ENCODE measurements at places on chromosomes 7 and 10. TPM values are rescaled to one million over a fixed set of nuclear protein-coding genes. Genes with fewer than 3 reads are reported as not detected.

RELN gene
- 0.01 TPM for polyA plus RNA-seq

CYTH3 gene
- 34.4 TPM for polyA plus RNA-seq

ELFN1 gene
- 0.03 TPM for polyA plus RNA-seq

FBXO24 gene
- polyA plus RNA-seq, result 0.22 TPM

CABCOCO1 gene
- 0.40 TPM for polyA plus RNA-seq

NUTM2B gene
- 0.27 TPM for polyA plus RNA-seq

DIP2C gene
- polyA plus RNA-seq, result 2.0 TPM

ENKUR gene
- polyA plus RNA-seq, result 0.03 TPM

KIAA1549 gene
- polyA plus RNA-seq, result 1.1 TPM

UBN2 gene
- 3.0 TPM for polyA plus RNA-seq

MMRN2 gene
- 11.7 TPM for polyA plus RNA-seq

DNA sequence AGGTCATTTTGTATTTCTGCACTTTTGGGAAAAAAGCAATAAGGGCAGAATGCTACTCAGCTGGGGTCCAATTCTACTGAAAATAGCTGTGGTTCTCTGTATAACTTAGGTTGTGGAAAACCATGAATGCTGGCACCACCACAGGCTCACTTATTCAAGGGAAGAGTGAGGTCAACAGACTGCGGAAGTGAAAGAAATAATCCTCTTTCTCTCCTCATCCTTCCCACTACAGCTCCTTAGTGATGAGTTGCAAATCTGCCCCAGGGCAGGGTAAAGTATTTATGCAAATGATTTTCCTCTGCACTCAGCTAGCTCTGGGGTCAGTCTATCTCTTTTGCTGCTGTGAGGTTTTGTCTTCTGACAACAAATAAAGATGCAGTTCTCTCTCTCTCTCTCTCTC lies 74.1 kb upstream of the PTPRZ1 start:
- peaks cover 78% of the 10 kb centered on the region for H3K4me1 ChIP-seq
- peak overlapping the region; percentile 81 for H3K27ac ChIP-seq
- DNase-seq, result no peak
- no peak overlapping the region for H3K4me3 ChIP-seq
- H3K27me3 ChIP-seq, result no peaks in the 10 kb centered on the region

DNA sequence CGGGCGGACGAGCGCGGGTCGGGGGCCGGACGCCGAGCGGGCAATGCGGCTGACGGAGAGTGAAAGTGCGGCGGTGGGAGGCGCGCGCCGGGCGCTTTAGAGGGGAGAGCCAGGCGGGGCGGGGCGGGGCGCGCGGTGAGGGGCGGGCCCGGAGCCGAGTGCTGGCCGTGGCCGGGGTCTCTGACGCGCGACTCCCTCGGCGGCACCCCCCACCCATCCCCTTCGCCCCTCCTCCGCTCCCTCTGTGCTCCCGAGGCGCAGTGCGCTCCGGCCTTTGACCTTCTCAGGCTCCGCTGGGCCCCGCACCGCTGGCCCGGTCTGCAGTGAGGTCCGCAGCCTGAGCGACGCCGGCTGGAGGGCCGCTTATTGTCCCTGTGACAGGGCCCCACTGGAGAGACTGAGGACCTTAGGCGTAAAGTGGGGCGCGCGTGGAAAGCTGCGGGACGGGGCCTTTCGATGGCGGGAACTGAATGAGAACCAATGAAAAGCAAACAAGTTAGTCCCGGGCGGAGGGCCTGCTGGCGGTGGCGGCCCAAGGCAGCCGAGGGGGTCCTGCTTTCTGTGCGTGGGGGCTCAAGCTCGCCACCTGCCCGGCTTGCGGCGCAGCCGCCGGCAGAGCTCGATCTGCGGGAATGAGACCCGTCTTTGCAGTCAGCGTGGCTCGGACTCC lies at the start of gene CXCL12:
TSS of gene CXCL12 (minus strand) at position 72 of the 670 bp plus-strand sequence. CDS start 92 bp downstream, outside the sequence.
- H3K4me3 ChIP-seq, result no peak within 1 kb of the TSS
- no peaks in the 10 kb centered on the region for H3K4me1 ChIP-seq
- H3K27me3 ChIP-seq, result peaks cover 36% of the 10 kb centered on the region
- H3K36me3 ChIP-seq, result no peaks in the 10 kb centered on the region

- no peaks in the 10 kb centered on the region for H3K27me3 ChIP-seq
- H3K27ac ChIP-seq, result no peak overlapping the region
- peaks cover 26% of the 10 kb centered on the region for H3K36me3 ChIP-seq
- DNase-seq, result no peak
Observed at GRCh38 chr7:139629392-139630082, 106.1 kb downstream of the CLEC2L start.

DNA sequence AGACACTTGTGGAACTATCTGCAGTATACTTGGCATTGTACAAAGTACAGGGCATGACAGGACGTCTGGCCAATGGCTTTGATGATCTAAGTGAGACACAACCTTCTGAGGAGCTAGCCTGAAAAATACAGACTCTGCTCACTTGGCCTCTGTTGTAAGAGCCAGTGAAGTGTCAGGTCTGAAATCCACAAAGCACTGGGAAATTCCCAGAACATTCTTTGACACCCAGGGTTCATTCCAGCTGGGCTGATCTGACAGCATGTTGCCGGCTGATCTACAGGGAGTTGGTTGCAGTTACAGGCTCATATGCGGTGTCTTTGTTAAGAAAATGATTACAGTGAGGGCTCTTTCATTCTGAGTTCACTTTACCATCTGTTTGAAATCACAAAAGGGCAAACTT lies 354.6 kb downstream of the PHF14 start:
- H3K4me3 ChIP-seq, result no peak overlapping the region
- no peaks in the 10 kb centered on the region for H3K27me3 ChIP-seq
- H3K27ac ChIP-seq, result no peak overlapping the region
- DNase-seq, result no peak

DNA sequence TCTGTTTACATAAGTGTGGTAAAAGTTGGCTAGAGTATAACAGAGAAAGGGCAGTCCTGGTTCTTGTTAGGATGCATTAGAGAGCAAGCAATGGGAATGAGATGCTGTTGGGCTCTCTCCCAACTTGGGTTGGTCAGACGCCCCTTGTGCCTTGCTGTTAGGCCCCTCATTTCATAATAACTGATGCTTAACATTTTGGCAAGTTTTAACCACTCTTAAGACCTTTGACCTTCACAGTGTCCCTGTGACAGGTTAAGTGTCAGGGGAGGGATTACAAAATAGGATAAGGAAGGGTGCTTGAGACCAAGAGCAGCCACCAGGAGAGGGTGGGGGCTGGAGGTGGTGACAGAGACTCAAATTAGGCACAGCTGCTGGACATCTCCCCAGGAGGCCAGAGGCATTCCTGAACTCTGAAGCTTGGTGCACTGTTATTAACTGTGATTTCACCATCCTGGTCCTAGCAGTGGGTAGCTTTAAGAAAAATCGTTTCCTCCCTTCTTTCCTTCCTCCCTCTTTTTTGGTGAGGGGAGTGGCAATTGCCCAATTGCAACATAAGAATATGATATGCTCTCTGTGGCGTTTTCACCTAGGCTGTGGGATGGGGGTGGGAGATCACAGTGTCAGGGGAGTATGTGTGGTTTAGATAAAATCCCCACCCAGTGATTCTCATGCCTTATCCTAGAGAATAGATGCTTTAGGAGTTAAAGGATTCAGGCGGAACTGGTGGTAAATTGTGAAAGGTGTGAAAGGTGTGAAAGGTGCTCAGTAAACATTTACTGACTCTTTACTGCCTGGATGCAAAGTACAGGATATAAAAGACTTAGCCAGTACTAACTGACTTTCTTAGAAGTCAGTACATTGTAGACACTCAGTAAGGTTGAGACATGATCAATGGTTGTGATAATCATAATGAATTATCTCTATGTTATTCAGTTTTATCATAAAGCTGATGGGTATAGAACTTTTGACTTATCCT lies 270.5 kb downstream of the BICC1 start:
- H3K27ac ChIP-seq, result no peak overlapping the region
- no peaks in the 10 kb centered on the region for H3K36me3 ChIP-seq
- H3K27me3 ChIP-seq, result no peaks in the 10 kb centered on the region
- no peak overlapping the region for H3K4me3 ChIP-seq
- no peak for DNase-seq

GRCh38 chr7:27364344-27364758 lies 121.7 kb downstream of the EVX1 start:
- no peaks in the 10 kb centered on the region for H3K4me1 ChIP-seq
- no peak overlapping the region for H3K4me3 ChIP-seq

DNA sequence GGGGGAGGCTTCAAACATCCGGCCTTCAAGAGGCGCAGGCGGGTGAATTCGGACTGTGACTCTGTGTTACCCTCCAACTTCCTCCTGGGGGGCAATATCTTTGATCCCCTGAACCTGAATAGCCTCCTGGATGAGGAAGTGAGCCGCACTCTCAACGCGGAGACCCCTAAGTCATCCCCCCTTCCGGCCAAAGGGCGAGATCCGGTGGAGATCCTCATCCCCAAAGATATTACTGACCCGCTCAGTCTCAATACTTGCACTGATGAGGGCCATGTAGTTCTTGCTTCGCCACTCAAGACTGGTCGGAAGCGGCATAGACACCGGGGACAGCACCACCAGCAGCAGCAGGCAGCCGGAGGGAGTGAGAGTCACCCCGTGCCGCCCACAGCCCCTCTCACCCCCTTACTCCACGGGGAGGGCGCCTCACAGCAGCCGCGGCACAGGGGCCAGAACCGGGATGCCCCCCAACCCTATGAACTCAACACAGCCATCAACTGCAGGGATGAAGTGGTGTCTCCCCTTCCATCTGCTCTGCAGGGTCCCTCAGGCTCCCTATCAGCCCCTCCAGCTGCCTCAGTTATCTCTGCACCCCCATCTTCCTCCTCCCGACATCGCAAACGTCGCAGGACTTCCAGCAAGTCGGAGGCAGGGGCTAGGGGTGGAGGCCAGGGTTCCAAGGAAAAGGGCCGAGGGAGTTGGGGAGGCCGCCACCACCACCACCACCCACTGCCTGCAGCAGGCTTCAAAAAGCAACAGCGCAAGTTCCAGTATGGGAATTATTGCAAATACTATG lies 1.1 kb downstream of the MEPCE start:
- peaks cover 40% of the 10 kb centered on the region for H3K36me3 ChIP-seq
- H3K4me1 ChIP-seq, result peaks cover 30% of the 10 kb centered on the region
- peak overlapping the region; percentile 74 for H3K4me3 ChIP-seq
- no peak for DNase-seq
- H3K27ac ChIP-seq, result peak overlapping the region; percentile 96

GRCh38 chr7:77566421-77566820 lies 29.3 kb downstream of the PTPN12 start:
- peaks cover 22% of the 10 kb centered on the region for H3K4me1 ChIP-seq
- H3K4me3 ChIP-seq, result no peak overlapping the region
- H3K27me3 ChIP-seq, result no peaks in the 10 kb centered on the region
- peak overlapping the region; percentile 52 for H3K27ac ChIP-seq
- H3K36me3 ChIP-seq, result peaks cover 6% of the 10 kb centered on the region
- no peak for DNase-seq

GRCh38 chr10:29751684-29752083 lies 116.9 kb upstream of the SVIL start:
- no peak overlapping the region for H3K27ac ChIP-seq
- H3K27me3 ChIP-seq, result no peaks in the 10 kb centered on the region
- H3K4me3 ChIP-seq, result no peak overlapping the region
- peaks cover 1% of the 10 kb centered on the region for H3K4me1 ChIP-seq
- DNase-seq, result no peak

DNA sequence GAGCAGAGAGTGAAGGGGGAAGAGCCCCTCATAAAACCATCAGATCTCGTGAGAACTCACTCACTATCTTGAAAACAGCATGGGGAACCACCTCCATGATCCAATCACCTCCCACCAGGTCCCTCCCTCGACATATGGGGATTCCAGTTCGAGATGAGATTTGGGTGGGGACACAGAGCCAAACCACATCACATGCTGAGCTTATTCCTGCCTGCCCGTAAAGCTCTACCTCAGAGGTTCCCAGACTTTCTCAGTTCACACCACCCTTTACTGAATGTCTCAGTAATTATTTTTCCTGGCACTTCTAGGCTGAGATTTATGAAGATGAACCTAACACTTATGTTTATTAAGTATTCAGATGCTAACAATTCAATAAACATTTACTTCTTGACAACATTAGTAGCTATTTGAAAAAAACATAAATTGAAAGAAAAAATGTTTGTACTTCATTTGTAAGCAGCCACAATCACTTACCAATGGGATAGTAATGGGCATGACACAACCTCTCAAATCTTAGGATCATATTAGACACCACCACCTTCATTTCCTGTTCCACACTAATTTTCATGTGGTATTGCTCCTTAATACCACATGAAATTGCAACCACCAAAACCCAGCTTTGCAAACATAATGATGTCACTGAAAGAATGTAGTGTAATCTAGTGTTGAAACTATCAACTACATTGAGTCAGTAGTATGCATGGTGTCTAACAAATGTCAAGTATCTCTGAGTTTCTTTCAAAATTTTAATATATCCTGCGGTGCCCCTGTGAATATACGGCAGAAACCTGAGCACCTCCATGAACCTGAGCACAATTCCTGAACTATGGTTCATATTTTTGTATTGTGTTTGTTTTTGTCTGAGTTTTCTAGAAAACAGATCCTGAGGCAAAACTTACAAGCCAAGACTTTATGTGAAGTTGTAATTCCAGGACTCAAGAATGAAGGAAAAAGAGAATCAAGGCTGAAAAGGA lies 4.5 kb upstream of the DGKI start:
- H3K27ac ChIP-seq, result no peak overlapping the region
- H3K27me3 ChIP-seq, result peaks cover 21% of the 10 kb centered on the region
- H3K4me3 ChIP-seq, result no peak overlapping the region
- DNase-seq, result no peak
- no peaks in the 10 kb centered on the region for H3K4me1 ChIP-seq

GRCh38 chr7:26959290-26959689 lies 94.9 kb upstream of the SKAP2 start:
- no peak overlapping the region for H3K4me3 ChIP-seq
- peak overlapping the region; percentile 10 for H3K27ac ChIP-seq
- H3K4me1 ChIP-seq, result peaks cover 17% of the 10 kb centered on the region
- DNase-seq, result no peak
- no peaks in the 10 kb centered on the region for H3K27me3 ChIP-seq
- H3K36me3 ChIP-seq, result no peaks in the 10 kb centered on the region

DNA sequence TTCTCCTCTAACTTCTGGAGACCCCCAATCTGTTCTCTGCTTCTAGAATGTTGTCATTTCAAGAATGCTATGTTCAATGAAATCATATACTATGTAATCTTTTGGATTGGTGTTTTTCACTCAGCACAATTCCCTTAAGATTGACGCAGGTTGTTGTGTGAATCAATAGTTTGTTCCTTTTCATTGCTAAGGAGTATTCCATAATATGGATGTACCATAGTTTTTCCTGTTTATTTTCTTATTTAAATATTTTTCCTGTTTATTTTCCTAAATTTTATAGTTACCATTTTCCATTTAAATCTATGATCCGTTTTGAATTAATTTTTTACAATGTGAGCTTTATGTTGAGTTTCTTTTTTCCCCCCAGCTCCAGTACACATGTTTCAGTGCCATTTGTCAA lies 604.5 kb downstream of the SUGCT start:
- H3K36me3 ChIP-seq, result no peaks in the 10 kb centered on the region
- no peaks in the 10 kb centered on the region for H3K4me1 ChIP-seq
- no peak overlapping the region for H3K4me3 ChIP-seq

DNA sequence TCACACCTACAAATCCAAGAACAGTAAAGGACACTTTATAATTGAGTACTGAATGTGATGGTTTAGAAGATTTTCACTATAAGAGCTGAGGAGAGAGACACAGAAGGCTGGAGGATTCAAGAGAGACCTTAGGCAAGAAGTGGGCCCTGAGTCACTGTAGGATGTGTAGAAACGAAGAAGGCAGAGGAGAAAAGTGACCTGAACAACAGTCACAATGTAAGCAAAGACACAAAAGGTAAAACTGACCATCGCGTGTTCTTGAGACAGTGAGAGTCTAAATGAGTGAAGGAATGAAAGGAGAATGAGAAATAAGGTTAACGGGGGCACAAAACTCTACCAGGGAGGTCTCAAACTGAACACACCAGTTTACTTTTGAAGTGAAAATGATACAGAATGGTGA lies 298.2 kb upstream of the LRGUK start:
- no peak overlapping the region for H3K27ac ChIP-seq
- H3K36me3 ChIP-seq, result no peaks in the 10 kb centered on the region

- no peaks in the 10 kb centered on the region for H3K27me3 ChIP-seq
- DNase-seq, result no peak
- peaks cover 11% of the 10 kb centered on the region for H3K4me1 ChIP-seq
- H3K27ac ChIP-seq, result no peak overlapping the region
Observed at GRCh38 chr10:114758331-114758730, 63.2 kb upstream of the FHIP2A start.

Measured in keratinocyte (primary cell).